Activated gamma-delta T cell treated with anti-CD3 and anti-CD28 coated beads, Interleukin-2, amount 50 U/mL, for 16 hours (primary cell): ENCODE measurements at places on chromosomes 12 and 14.

GRCh38 chr12:94690198-94690771 is 39.9 kb upstream of the TMCC3 start:
- DNase-seq, result no peak

GRCh38 chr12:9951026-9951675 is 19.0 kb upstream of the CLEC2A start:
- DNase-seq, result peak; percentile 6

DNA sequence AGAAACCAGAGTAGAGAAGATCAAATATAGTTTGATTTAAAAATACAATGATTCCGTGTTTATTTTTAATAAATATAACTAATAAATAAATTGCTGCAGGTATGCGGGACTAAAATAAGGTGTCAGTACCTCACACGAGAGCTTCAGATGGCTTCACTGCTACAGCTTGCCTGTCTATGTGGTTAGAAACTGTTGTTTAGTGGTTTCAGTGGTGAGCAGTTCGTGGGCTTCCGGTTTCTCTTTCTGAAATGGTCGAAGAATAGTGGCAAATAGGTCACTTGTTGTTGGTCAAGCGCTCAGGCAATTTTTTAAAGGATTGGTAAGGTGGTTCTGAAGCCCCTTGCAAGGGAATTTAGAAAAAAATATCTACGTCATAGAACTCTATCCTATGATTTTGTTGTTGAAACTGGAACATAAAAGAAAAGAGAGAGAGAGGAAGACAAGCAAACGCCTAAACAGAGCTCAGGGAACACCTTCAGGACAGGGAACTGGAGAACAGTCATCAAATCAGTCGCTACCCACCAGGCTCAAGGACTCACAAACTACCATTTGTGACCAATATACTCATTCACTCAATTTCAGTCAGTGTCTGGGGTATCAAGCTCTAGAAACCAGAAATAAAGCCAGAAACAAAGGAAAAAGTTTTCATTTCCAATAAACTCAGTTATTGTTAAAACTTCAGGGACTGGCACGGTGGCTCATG is 31.3 kb downstream of the GABARAPL1 start:
- DNase-seq, result peak; percentile 9

GRCh38 chr14:100085462-100085861 is 20.2 kb downstream of the EVL start:
- DNase-seq, result no peak

DNA sequence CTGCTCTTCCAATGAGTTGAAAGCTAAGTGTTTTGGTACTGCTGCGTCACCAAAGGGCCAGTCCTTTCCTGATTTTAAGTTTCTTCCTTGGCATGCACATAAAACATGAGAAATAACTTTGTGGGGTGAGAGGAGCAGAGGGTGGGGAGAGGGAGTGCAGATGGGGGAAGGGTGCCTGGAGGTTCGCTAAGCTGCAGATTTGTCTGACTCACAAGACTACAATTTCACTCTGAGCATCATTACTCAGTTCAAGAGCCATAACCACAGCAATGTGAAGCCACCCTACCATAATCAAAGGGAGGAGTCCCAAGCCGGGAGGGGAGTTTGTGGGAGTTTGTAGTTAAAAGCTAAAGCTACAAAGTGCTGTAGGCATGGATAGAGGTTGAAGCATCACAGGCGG is 136.1 kb downstream of the ANO2 start:
- no peak for DNase-seq

DNA sequence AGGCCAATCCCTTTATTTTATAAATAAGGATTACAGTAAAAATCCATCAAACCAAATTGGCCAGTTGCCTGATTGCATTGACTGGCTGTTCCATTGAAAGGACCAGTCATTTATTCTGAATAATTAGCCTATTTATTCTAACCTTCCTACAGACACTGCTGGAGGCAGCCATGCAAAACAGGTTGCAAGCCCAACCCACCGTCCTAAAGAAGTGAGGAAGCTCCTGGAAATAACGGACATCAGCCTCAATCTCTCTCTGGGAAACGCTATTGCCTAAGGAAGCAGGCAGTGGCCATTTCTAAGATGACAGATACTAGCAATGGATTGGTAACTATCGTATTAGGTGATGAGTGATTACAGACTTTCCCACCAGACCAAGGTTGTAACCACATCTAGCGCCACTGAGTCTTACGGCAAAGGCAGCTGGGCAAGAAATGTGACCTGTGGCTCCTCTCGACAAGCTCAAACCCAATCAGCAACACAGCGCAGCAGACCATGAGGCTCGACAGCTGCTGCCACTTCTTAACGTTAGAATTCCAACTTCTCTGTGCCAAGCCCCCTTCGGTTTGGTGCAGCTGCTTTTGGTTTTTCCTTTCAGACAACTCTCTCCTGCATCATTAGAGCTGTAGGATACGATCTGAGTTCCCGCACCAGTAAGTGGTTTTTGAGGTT is 134.2 kb downstream of the KCNK10 start:
- no peak for DNase-seq

GRCh38 chr12:52279422-52280318 is 5.2 kb downstream of the KRT86 start:
- no peak for DNase-seq

- DNase-seq, result peak; percentile 22
Observed at GRCh38 chr12:39990122-39991101, 115.5 kb downstream of the SLC2A13 start.

DNA sequence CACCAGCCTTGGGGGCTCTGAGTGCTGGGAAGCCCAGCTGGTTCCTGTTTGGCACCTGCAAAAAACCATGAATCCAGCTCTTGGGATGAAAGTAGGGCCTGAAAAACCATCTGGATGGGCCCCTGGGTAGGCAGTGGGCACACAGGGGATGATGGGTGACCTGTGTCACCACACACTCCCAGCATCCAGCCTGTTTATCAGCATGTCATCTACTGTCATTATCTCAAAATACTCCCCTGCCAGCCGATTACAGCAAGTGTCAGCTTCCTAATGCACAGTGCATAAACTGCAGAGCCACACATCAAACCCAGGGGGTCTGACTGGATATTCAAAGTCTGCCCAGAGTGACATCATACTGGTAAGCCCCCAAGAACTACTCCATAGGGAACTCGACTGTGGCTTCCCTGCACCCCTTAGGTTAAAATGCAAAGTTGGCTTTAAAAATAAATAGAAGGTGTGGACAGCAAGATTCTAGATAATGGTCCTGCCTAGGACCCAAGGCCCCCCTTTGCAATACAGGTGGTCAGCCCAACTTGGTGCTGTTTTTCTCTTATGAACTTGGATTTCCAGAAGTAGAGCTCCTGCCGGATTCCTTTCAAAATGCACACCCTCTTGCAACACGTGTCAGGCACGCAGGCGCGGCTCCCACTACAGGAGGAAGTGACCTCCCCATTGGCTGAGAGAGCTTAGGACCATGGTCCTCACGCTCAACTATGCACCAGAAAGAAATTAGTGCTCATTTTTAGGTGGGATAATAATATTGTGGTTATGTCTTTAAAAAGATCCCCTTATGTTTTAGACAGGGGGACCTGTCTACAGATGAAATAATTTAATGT is 94.1 kb downstream of the GCH1 start:
- no peak for DNase-seq

DNA sequence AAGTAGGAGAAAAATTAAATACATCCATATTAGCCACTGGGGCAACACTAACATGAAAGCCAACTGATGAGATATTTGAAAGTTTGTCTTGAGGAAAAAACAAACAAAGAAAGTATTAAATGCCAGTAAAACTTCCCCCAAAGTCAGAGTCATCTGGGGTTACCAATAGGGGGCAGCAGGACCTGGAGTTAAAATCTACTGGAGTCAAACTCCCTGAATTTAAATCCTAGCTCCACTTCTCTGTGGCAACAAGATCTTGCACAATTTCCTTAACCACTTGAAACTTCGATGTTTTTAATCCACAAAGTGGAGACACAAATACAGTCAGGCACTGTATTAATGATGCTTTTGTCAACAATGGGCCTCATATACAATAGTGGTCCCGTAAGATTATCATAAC is 14.4 kb downstream of the PLEKHG7 start:
- no peak for DNase-seq

DNA sequence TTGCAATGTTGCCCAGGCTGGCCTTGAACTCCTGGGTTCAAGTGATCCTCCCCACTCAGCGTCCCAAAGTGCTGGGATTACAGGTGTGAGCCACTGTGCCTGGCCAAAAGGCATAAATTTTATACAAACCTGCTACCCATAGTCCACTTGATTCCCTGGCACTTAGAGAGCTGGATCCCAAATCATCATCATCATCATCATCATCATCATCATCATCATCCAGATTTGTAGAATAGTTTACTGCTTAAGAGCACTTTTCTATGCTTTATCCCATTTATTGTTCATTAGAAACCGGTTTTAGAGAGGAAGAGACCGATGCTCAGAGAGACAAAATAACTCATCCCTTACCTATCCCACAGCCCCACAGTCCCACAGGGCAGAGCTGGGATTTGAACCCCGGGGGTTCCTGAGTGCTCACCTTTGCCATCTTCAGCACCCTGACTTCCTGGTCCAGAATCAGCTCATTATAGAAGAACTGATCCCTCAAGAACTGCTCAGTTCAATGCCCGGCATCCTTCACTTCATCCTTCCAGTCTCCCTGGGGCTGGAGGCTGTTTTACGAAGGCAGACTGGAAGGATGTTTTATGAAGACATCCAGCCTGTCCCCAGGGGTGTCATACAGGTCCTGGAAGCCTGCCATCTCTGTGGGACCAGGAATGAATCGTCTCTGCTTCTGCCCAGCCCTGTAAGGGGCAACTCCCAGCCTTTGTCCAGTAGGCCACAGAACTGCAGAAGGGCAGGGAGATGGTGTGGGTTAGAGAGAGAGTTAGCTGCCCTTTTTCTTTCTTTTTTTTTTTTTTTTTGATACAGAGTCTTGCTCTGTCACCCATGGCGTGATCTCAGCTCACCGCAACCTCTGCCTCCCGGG is 20.2 kb upstream of the OASL start:
- DNase-seq, result no peak

- no peak for DNase-seq
Observed at GRCh38 chr12:47736877-47737676, 11.8 kb upstream of the ENDOU start.

GRCh38 chr14:35189422-35189821 is 67.1 kb downstream of the PRORP start:
- DNase-seq, result no peak

DNA sequence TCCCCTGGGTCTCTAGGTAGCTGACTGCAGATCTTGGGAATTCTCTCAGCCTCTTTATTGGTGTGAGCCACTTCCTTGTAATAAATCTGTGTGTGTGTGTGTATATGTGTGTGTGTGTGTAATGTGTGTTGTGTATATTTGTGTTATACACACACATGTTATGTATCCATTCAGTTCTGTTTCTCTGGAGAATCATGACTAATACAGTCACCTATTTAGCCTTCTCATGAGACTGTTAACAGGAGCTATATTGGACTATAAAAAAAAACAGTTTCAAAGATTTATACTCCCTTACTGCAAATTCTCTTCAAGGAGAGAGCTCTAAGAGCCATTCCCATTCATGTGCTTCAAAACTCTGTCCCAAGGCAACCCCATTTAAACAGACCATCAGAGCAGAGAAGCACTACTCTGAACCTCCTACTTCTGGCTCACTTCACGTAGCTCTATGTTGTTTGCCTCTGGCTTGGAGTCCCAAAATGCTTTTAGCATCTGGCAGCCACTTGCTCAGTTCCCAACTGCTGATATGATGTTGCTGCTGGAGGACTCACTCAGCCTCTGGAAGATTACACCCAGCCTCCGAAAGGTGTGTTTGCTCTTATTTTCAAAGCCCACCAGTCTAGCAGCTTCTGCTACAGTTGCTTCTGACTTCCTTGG is 48.7 kb upstream of the KITLG start:
- DNase-seq, result no peak

- DNase-seq, result no peak
Observed at GRCh38 chr12:49921936-49922335, 18.2 kb upstream of the FAIM2 start.

DNA sequence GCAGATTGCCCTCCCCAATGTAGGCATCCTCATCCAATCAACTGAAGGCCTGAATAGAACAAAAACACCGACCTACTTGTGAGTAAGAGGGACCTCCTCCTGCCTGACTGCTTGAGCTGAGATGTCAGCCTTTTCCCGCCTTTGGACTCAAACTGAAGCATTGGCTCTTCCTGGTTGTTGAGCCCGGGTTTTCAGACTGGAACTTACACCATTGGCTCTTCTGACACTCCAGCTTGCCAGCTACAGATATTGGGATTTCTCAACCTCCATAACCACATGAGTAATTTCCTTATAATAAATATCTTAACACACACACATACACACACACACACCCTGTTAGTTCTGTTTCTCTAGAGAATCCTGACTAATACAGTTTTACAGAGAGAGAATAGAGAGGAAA is 173.4 kb upstream of the NTF3 start:
- DNase-seq, result no peak

- DNase-seq, result no peak
Observed at GRCh38 chr12:128549601-128550218, 274.0 kb downstream of the SLC15A4 start.

- no peak for DNase-seq
Observed at GRCh38 chr12:94073441-94074051, 74.8 kb upstream of the PLXNC1 start.

GRCh38 chr14:60266021-60266937 is 17.3 kb downstream of the PPM1A start:
- no peak for DNase-seq

GRCh38 chr12:84537666-84538065 is 374.9 kb downstream of the SLC6A15 start:
- no peak for DNase-seq

- no peak for DNase-seq
Observed at GRCh38 chr12:11136075-11136474, 1.6 kb upstream of the TAS2R30 start.

DNA sequence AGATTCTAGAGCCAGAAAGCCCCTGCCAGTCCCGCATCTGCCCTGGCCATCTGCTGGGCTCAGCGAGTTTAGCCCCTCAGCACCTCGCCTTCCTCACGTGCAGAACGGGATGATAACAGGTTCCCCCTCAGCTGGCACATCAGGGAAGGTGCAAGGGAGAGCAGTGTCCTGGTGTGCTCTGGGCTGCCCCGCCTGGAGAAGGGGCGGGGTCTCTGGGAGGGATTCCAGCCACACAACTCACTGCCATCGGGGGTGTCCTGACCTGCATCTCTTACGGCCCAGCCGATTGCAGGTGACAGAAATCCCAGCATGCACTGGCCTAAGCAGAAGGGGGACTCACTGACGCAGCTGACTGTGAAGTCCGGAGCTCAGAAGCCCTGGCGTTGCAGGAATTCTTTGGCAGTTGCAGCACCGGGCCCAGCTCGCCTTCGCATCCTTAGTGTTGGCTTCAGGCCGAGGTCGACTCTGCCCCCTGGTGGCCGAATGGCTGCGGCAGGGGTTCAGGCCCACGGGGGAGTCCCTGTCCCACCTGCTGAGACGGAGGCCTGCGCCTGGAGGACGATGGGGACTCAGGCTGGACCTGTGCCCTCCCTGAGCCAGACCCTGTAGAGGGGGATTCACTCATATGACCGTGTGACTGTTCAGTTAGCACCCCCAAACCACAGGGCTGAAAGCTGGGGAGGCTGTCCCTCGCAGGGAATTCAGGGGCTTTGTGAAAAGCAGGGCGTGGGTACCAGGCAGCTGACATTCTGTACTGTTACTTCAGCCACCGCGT is 178.6 kb downstream of the ADGRD1 start:
- peak; percentile 53 for DNase-seq
